Activated CD8-positive, alpha-beta memory T cell treated with anti-CD3 and anti-CD28 coated beads for 4 hours (primary cell): ENCODE measurements at places on chromosomes 2 and 18.

DNA sequence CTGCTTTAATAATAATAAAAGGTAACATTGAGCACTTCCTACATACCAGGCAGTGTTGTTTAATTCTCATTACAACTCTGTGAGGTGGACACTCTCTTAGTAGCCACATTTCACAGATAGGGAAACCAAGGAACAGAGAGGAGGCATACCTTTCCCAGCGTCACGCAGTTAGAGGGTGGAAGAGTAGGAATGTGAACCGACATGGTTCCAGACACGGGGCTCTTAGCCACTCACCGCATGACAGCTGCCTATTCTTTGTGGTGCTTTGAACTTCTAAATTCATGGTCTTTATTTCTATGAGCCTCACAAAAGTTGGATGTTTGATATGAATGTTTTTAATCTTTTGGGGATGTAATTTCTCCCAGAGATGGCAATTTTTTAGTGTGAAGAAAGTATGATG is 76.0 kb downstream of the OSBPL6 start:
- no peak for DNase-seq

DNA sequence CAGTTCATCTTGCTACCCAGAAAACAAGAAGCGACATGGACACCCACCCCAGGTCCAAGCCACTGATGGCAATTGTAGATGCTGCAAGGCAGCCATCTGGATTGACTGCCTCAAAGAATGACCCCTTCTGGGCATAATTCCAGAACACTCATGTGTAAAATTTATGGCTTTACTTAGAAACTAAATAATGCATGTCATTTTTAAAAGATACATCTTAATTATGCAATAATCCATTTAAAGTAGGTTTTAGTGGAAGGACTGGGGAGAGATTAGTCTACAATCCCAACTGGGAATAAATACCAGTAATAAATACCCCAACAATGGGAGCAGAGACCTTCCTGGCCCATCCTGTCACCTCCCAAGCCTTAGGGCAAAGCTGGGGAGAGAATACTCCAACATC is 247.7 kb downstream of the SS18 start:
- DNase-seq = no peak

DNA sequence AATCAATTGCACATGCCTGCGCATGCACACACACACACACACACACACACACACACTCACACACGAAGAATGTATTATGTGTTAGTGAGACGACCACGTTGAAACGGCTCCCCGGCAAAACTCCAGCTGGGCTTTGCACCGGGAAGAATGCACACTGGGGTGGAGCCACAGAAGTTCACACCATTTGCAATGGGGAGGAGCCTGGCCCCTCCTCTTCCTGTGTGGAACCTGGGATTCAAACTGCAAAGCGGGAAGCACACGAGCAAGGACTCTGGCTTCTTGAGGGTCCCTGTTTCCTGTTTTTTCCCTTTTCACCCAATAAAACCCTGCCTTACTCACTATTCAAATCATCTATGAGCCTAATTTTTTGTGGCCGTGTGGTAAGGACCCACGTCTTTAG is 304.0 kb upstream of the TMEFF2 start:
- DNase-seq = no peak

DNA sequence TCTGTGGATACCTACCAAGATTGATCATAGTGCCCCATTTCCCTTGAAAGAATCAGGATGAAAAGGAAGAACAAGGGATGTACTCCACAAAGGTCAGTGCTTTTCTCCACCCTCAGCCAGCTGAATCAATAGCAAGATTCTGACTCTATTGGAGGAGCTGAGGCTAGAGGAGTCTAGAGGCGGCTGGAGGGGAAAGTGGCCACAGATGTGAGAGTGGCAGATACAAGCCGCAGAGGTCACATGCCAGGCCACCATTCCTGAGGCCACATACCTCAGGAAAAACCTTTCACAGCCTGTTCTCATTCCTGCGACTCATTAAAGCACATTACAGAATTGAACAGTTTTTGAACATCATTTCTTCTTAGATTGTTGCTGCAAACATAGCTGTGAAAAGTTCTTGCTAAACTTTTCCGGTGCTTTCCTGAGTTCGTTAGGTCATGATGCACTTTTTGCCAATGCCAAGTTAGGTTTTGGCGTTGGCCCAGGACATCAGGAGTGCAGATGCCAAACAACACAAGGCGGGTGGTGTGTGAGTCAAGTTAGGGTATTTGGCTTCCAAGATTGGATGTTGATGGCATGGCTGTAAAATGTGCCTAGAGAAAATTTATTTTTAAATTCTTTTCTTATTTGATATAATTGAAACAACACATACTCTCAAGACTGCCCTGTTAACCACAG is 160.7 kb upstream of the SP5 start:
- no peak for DNase-seq

- no peak for DNase-seq
Observed at GRCh38 chr2:203559641-203560040, 24.5 kb upstream of the RAPH1 start.

DNA sequence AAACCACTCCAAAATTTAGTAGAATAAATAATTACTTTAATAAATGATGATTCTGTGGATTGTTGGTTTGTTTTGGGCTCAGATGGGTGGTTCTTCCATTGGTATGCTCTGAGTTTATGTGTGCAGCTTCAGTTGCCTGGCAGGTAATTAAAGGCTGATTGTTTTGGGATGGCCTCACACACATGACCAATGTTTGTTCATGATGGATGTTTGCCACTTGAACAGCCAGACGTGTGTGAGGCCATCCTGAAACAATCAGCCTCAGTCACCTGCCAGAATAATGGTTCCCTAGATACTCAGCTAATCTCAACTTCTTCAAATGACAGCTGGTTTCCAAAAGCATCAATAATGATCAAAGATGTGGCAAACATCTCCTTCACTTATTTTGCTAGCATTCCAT is 352.5 kb upstream of the GULP1 start:
- DNase-seq = no peak

- DNase-seq = no peak
Observed at GRCh38 chr2:210421916-210422315, 54.6 kb downstream of the LANCL1 start.

DNA sequence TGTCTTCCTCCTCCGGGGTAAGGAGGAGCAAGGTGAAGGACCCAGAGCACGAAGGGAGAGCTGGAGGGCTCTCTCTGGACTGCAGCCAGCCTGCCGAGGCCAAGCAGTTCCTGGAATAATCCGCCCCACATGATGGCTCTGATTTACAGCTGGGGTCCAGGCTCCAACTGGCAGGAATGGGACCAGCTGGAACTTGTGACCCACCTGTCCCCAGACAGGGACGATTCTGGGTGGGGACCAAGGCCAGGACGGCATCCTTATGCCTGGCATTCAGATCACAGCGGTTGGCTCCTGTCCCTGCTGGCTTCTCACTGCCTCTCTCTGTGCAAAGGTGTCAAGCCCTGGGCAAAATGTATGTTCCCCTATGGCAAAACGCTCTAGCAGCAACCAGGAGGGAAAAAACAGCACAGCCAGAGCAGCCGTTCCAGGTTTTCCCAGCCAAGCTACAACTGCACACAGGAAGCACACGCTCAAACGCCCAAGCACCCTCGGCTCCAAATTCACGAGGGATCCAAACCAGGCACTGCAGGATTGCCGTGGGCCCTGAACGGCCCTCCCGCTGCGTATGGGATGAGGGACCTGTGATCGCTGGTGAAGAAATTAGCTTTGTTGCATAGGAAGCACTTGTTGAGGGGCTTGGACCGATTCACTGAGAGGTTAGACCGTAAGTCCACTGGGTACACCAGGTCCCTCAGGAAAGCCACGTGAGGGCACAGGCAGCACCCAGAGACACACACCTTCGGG is 35.8 kb downstream of the FAM178B start:
- no peak for DNase-seq

DNA sequence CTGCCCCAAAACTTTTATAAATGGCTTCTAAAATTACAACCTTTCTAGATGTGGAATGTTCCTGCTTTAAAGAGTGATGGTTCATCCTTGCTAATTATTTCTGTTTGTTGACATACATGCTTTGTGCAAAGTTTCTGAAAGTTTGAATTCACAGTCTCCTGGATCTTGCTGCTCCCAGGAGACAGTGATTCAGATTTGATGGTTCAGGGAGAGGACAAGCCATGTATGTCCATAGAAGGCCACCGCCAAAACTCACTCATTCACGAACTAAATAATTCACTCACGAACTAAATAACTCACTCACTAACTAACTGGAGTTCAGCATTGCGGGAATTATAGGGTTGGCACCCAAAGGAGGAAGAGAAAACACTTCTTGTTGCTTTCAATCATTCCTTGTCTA is 416.5 kb upstream of the ZEB2 start:
- DNase-seq = no peak

DNA sequence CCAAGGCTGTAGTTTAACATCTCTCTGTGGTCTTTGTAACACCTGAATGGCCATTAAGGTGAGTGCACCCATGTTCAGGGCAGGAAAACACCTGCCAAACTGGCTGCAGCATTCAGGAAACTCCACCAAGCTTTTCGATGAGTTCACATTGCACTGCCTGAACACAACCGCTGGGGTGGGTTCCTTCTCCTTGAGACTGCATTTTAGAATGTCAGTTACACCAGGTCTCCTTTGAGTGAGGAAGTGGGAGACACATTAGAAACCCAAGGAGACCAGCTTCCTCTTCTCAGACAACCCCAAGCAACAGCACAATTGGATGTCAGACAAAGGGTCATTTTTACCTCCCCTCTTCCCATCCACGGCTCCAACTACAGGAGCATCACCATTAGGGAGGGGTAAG is 35.2 kb downstream of the CYRIA start:
- no peak for DNase-seq

DNA sequence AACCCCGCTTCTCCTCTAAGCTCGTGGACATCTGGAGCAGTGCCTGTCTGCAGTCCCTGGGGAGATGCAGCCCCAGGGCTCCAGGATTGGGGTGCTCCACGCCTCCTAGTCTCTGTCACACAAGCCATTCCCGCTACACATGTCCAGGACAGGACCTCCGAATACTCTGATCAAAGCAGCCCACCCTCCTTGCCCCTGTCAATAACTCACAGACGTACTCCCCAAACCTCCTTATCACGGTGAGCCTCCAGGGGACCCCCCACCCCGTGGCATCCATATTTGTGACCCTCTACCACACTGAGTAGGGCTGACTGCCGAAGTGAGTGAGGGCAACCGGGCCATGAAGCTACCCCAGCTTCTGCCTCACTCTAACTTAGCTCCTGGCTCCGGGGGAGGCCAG is 727.7 kb downstream of the GALR1 start:
- no peak for DNase-seq

DNA sequence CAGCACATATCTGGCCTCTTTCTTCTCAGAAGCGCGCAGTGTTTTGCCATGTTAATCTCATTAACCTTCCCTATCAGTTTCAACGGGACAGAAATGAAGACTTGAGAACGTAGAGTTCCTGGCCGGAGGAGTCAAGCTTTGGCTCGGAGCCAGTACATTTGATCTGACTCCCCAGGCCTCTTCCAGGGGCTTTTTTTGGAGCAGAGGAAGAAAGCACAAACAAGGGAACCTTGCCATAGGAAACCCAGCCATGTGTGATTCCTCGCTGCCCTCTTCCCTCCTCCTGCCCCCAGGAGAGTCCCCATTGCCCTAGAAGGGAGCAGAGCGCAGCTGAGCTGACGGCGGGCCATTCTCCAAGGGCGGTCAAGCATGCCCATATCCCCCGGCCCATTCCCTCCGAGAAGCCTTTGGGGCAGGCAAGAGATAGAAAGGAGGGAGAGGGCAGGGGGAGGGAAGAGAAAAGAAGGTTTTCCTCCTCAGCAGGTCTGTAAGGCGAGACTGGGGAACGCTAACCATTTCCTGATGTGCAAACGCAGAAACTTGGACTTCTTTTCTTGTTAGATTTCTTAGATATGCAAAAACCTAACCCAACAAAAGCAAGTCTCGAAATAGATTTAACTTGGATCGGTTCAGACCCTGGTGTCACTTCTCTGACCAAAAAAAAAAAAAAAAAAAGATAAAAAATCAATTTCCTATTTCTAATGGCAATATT is 63.7 kb upstream of the POU3F3 start:
- no peak for DNase-seq
